NCI-H1092 (cell line): ENCODE measurements at places on chromosomes 12 and 14.
A peak's percentile ranks its signal among the peaks of the same experiment; 100 is the strongest.

DNA sequence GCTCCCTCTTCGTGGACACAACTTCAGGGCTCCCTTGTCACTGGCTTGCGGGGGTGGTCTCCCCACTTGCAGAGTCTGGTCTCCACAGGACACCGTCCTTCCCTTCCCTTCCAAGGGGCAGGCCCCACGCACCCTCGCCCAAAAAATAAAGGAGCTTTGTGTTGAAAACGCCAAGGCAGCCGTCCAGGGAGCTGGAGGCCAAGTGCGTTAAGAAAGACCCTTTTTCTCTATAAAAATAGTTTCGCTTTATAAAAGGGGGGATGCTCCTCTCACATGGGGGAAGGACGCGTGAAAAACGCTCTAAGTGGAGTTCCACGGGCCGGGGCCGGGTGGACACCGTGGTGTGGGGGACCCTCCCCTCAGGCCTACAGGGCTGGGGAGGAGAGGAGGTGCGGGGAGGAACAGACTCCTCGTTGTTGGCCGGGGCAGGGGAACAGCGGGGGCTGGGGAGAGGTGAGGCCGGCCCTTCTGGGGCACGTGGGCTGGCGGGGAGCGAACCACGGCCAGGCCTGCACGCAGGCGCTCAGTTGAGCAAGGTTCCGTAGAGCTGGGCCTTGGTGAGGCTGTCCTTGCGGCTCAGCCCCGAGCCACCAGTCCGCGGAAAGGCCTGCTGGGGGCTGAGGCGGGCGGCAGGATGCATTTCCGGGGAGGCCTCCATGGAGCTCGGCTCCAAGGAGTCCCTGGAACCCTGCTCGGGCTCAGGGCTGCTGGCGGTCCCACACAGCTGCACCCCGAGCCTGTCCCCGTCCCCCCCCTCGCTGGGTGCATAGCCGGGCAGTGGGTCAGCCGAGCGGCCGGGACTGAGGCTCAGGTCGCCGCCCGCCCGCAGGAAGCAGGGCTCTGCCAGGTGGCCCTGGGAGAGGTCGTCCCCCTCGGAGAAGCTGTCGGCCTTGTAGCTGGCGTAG lies 49.5 kb downstream of the BEGAIN start:
- no peak for DNase-seq

DNA sequence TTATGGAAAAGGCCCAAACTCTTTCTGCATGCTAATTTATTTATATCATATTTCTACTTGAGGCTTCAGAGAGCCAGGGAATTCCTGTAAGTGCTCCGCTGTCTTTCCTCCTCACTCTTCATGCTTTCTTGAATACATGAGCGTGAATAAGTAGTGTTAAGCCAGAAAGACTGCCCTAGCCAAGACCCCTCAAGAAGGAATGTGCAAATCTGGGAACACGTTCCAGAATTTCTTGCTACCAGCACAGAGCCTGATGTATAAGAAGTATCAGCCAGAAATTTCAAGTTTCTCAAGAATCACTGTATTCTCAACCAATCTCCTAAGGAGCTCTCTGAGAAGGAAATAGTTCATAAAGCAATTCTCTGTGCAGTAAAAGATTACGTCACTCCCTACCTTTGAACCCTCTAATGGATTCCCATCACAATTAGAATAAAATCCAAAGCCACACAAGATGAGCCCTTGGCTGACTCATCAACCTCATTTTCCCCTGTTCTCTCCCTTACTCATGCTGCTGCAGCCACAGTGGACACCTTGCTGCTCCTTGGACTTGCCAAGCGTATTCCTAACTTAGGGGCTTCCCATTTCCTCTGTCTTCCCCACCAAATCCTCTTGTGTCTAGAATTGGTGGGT lies 6.9 kb upstream of the TSPAN8 start:
- no peak for DNase-seq

DNA sequence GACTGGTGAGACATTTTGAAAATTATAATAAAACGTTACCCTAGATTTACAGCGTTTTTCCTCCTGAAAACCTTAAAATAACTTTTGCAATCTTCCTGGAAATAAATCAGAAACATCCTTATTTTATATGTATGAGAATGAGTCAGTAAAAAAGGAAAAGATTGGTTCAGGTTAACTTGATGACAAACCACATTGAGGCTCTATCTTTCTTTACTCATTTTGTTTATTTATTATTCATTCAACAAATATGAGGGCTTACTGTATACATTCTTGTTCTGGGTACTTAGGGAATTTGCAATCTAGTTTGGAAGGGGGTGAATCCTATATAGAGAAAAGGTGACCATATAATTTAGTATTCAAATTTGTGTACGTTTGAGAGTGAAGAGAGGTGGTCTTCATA lies 156.6 kb downstream of the UNC79 start:
- no peak for DNase-seq

GRCh38 chr12:71475280-71475679 lies 35.7 kb downstream of the LGR5 start:
- DNase-seq, result no peak

DNA sequence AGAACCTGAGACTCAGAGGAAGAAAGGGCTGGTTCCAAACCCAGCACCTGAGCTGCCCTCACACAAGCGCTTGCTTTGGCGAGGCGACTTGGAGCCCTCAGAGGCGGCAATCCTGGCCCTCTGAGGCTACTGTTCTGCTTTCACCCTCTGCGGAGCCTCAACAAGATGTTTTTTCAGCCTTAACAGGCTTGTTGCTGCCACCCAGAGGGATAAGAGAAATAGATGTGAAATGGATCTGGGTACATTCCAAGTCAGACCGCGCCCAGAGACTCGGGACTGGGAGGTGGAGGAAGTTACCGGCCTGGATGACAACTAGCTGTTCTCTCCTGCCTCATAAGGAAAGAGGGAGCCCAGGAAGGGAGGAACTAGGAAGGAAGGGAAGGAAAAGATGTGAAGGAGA lies 89.6 kb downstream of the TTC7B start:
- no peak for DNase-seq

GRCh38 chr12:25615119-25615518 lies 62.0 kb upstream of the LMNTD1 start:
- DNase-seq, result no peak

- no peak for DNase-seq
Observed at GRCh38 chr12:20643822-20644221, 51.3 kb upstream of the SLCO1C1 start.

GRCh38 chr14:71856199-71856919 lies 75.9 kb upstream of the RGS6 start:
- no peak for DNase-seq

DNA sequence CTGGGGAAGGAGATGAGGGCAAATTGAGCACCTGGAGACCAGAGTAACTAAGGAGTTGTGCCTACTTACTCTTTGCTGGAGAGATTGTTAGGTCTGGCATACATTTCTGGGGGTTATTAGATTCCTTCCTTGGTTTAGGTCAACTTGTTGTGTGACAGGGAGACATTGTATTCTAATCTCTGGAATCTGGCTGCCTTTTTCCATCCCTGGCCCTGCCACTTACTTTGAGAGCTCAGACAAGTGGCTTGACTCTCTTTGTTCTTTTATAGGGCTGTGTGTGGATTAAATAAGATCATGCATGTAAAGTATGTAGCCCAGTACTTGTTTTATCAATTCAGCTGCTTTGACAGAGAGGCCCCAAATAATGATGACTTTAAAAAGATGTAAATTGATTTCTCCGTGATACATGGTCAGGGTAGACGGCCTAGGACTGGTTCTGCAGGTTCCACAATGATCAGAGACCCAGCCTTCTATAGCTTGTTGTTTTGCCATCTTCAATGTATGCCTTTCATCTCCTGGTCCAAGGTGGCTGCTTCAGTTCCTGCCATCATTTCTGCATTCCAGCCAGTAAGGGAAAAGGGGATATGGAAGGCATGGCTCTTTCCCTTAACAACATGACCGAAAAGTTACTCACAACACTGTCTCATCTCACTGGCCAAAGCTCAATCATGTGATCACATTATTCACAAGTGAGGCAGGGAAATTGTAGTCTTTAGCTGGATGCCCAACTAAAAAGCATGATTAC lies 72.6 kb downstream of the CHST11 start:
- DNase-seq, result no peak

- no peak for DNase-seq
Observed at GRCh38 chr14:52079239-52079959, 10.5 kb upstream of the NID2 start.

- no peak for DNase-seq
Observed at GRCh38 chr12:55043542-55043941, 23.8 kb downstream of the NEUROD4 start.

GRCh38 chr12:103858953-103859601 lies 18.0 kb upstream of the NT5DC3 start:
- DNase-seq, result no peak

GRCh38 chr12:46661110-46661845 lies 164.5 kb downstream of the SLC38A4 start:
- DNase-seq, result peak; percentile 54

DNA sequence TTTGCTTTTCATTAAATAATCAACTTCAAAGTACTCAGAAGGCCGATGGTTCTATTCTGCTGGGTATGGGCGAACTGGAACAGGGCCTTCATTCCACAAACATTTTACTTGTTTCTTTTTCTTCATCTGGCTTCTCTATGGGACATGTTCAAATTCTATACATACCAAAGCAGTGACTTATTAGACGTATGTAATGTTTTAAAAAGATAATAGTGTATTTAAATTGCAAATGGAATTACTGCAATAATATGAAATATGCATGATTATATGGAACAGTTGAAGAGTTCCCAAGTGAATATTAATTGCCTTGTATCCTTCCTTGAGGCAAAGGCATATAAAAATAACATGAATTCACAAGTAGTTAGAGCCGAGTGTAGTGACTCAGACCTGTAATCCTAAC lies 75.5 kb downstream of the FAR2 start:
- DNase-seq, result no peak

- no peak for DNase-seq
Observed at GRCh38 chr14:68854421-68854820, 61.6 kb upstream of the ZFP36L1 start.

DNA sequence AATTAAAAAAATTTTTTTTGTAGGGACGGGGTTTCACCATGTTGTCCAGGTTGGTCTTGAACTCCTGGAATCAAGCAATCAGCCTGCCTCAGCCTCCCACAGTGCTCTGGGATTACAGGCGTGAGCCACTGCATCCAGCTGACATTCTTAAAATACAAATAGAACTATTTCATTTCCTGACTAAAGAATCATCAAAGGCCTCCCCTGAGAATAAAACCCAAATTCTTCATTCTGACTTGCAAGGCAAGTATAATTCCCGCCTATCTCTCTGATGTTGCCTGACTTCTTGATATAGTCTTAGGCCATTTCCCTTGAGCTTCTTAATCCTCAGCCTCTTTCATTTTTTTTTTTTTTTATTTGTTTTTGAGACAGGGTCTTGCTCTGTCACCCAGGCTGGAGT lies 4.4 kb upstream of the BICD1 start:
- DNase-seq, result no peak

DNA sequence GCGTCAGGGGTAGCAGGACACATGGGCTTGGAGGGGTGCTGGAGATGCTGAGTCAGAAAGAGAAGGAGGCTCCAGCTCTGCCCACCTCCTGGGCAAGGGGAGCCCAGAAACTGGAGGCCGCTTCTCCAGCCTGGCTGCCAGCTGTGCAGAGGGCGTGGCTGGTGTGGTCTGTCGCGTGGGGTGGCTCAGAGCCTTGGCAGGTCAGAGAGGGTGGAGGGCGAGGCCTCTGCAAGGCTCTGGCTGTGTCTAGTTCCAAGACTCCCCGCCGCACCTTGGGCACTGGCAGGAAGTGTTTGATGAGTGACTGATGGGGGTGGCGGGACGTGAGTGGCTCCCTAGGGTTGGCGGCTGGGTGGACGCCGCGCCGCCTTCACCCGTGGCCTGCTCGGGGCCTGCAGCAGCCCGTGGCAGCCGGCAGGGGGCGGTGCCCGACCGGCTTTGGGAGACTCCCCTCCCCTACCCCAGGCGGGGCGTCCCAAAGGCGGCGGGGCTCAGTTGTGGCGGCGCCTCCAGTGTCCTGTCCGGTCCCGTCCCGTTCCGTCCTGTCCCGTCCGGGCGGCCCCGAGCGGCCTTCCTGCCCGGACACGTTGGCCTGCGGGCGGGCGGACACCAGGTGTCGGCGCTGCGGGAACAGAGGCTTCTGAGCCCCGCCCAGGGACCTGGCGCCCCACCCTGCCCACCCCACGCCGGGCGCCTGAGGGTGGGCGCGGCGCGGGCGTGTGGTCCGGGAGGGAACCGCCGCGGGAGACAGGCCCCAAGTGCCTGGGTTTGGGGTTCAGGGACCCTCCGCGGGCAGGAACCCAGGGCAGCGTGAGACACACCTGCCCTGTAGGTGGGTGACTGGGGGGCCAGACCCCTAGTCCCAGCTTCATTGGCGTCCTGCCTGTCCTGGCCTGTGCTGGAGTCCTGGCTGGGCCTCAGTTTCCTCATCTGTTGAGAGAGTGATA lies 39.7 kb downstream of the KRT80 start:
- DNase-seq, result no peak

DNA sequence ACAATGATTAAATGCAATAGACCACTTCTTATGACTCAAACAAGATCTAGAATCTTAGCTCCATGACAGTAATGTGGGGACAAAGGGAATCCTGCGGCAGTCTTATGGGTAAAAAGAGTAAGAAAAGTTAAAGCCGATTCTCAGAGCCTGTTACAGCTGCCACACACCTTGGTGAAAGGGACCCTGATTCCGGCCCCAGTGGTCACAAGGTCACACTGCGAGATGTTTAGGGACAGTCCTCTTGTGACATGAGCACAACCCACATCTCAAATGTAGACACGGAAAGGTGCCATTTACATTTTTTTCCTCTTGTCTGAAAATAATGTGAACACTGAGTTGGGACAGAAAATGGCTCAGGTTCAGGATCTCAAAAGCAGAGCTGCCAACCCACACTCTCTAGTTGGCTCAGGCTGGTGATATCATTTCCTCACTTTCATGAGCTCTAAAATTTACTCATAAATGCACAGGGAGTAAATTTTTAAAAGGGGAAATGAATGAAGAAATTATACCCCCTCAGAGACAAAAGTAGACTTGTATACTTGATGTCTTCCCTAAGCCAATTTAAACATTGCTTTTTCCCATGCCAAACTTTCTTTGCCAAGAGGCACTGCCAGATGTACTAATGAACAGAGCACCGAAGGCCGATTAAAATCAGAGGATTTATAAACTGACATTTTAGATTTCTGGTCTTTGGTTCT lies 113.1 kb upstream of the OVCH1 start:
- DNase-seq, result no peak

- no peak for DNase-seq
Observed at GRCh38 chr12:32110942-32111341, 4.3 kb downstream of the BICD1 start.

DNA sequence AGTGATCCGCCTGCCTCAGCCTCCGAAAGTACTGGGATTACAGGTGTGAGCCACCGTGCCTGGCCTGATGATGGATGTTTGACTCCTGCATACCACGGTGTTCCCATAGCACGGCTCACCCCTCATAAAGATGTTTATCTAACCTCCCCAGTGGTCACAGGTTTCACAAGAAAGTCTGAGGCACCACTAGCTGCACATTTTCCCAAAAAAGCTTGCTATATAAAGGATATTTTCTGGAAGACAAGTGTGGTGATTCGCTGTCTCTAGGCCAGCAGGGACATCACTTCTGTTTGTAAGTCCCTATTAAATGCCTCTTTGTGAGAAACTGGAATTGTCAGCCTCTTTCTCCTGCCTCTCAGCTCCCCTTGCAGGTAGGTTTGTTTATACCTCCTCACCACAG lies 18.3 kb downstream of the PLEK2 start:
- DNase-seq, result no peak
